ENCODE measurements at places on chromosomes 4 and X.

GRCh38 chr4:112270640-112271421 is 14.9 kb downstream of the TIFA start:
- no peak for ATAC-seq

GRCh38 chr4:4248885-4249203 is 821 bp upstream of the TMEM128 start:
- no peak for ATAC-seq

DNA sequence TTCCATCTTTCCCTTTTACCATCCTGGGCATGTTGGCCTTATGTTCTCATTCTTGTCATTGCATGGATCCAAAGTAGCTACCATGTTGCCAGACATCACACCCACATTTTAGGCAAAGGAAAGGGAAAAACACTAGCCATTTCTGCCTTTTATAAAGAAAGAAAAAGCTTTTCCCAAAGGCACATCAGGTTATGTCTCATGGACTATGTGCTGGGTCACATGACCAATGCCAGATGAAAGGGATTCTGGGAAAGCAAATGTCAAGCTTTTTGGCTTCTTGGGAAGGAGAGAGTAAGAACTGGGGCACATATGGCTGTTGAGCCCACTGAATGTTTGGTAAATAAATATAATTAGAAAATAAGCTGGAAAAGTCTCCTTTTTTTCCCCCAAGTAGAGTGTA is 4.3 kb upstream of the SOD3 start:
- no peak for ATAC-seq

- ATAC-seq, result no peak
Measured at GRCh38 chrX:39574178-39574577, 523.6 kb downstream of the BCOR start.

- ATAC-seq, result no peak
Measured at GRCh38 chrX:73940893-73941470, 363.0 kb upstream of the ZCCHC13 start.

- ATAC-seq, result no peak
Measured at GRCh38 chrX:24703185-24703494, 9.4 kb downstream of the POLA1 start.

- no peak for ATAC-seq
Measured at GRCh38 chr4:38660838-38661237, 3.2 kb upstream of the KLF3 start.

GRCh38 chr4:184346682-184347081 is 127.7 kb downstream of the IRF2 start:
- no peak for ATAC-seq

DNA sequence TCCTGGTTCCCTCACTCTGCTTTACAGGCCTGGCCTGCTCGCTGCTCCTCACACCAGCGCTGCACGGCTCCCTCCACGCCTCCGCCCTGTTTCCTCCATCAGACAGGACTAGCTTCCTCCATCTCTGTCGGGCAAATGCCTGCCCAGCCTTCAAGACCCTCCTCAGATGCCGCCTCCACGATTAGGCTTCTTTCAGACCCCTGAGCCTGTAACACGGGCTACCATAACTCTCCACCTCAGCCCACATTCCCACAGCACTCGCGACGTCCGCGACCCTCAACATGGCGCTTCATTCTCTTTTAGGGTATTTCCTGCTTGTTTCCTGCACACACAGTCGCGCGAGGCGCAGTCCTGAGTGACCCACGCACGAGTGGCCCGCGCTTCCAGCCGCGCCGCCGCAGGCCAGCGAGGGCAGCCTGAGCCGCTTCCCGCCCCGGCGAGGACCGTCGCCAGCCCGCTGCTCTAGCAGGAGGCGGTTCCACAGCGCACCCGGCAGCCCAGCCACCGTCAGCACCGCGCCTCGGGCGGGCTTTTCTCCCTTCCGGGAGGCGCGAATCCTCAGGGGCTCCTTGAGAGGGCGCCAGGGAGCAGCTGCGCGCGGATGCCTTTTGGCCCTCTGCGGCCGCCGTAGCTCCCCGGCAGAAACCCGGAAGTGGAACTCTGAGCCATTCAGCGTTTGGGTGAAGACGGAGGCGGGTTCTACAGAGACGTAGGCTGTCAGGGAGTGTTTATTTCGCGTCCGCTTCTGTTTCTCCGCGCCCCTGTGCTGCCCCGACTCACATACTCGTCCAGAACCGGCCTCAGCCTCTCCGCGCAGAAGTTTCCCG is at the start of gene FRG1:
Gene FRG1 (plus strand): TSS at position 695 of the 827 bp plus-strand sequence. CDS start 138 bp downstream, outside the sequence.
- peak; percentile 100 for ATAC-seq

DNA sequence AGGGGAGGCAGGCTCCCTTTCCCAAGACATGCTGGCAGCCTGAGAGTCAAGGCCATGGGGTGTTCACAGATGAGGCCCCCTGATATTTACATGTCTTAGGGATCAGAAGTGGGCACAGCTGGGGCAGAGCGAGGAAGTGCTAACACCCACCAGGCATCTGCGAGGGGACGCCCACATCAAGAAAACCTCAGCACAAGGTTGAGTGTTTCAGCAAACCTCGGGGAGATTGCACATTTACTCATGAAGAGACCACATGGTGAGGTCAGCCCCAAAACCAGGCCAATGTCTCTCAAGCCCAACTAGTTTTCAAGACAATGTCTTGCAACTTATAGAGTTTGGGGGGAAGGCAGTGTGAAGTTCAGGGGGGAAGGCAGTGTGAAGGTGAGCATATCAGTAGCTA is 55.2 kb downstream of the CLNK start:
- ATAC-seq, result no peak

GRCh38 chr4:59818656-59819055 is 1381.5 kb upstream of the ADGRL3 start:
- ATAC-seq, result peak; percentile 62

DNA sequence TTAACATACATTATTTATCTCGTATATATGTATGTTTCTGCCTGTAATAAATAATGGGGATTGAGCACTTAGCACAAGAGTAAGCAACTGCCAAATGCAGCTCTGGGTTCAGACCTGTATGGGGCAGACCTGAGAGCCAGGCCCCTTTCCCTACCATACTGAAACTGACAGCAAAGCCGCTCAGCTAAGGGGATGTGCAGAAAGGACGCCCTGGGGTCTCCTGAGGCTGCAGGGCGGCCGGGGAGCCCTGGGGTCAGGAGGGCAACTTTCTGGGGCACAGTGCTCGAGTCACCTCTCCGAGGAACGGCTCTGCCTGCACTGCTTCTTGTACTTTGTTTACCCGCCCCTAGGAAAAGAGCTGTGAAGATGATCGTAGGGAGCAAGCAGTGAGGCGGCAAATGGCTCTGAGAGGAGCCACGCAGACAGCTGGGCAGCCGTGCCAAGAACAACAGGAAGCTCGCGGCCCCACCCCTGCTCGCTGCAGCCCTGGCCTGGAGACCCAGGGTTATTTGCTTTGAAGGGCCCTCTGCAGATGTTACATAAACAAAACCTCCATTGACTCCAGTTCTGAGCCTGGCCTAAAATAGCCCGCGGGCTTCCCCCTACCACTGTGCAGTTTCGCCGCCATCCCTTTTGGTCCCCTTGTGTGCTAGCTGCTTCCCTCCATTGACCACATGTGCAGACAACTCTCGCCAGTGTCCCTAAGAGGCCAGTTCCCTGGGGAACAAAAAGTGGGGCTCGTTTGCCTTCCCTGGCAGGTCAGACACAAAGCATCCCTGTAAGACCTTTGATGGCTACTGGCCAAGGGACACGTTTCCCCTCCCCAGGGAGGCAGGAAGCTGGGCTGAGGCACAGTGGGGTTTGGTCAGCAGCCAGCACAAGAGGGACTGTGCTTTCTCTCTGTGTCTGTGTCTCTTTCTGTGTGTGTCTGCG is 111.3 kb upstream of the LNX1 start:
- peak; percentile 90 for ATAC-seq

GRCh38 chr4:73676861-73677323 is 56.7 kb upstream of the RASSF6 start:
- ATAC-seq, result peak; percentile 65

GRCh38 chrX:20729416-20729815 is 462.7 kb upstream of the RPS6KA3 start:
- no peak for ATAC-seq

DNA sequence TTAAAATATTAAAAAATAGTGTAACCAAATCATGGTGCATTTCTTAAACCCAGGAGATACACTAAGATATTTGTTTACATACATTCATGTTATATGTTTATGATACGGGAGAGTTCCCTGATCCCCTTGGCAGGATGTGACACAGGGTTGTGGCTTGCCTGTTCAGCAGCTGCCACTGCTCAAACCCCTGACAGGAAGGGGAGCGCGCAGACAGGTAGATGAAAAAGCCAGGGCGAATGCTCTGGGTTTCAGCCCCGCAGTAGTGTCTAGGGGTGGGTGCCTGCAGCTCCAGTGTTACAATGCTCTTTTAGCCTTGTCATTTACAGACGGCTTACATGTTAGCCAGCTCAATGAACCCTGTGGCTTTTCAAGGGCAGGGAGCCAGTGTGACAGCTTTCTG is 1343.8 kb upstream of the IGFBP7 start:
- ATAC-seq, result no peak

DNA sequence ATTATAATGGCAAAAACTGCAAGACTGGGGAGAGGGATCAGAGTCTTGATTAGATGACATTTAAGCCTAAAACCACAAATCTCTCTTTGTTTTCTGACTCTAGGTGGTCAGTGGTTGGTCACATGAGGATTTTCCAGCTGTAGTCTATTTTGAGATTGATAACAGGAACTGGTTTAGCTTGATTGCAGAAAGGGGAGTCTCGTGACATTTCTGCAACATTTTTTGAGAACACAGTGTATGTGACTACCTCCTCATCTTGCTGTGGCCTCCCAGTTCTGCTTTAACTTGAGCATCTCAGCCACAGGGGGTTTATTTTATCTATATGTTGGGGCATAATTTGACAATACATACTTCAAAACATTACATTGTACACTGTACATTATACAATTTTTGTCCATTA is 726.4 kb upstream of the MAGEB2 start:
- no peak for ATAC-seq

- no peak for ATAC-seq
Measured at GRCh38 chr4:48831532-48832030, 693 bp downstream of the OCIAD1 start.

- ATAC-seq, result no peak
Measured at GRCh38 chr4:56743550-56743949, 62.5 kb upstream of the HOPX start.

DNA sequence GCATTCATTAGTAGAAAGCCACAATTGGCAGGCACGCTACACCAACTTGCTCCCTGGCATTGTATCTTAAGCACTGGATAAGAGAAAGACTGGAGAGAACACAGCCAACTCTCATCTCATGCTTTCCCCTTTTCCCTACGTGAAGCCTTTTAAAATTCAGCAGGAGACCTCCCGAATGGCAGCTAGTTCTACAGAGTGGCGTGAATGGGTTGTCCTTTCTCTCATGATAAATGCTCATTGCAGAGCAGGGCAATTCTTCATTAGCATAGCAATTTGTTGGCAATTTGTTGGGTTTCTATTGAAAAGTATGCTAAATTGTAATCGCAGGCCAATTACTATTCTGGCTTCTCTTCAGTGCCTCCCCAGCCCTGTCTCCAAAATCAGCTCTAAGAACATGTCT is 48.0 kb downstream of the SEPTIN11 start:
- no peak for ATAC-seq

- no peak for ATAC-seq
Measured at GRCh38 chr4:151777471-151777870, 16.7 kb upstream of the GATB start.

- no peak for ATAC-seq
Measured at GRCh38 chr4:53494851-53495250, 96.4 kb downstream of the LNX1 start.

DNA sequence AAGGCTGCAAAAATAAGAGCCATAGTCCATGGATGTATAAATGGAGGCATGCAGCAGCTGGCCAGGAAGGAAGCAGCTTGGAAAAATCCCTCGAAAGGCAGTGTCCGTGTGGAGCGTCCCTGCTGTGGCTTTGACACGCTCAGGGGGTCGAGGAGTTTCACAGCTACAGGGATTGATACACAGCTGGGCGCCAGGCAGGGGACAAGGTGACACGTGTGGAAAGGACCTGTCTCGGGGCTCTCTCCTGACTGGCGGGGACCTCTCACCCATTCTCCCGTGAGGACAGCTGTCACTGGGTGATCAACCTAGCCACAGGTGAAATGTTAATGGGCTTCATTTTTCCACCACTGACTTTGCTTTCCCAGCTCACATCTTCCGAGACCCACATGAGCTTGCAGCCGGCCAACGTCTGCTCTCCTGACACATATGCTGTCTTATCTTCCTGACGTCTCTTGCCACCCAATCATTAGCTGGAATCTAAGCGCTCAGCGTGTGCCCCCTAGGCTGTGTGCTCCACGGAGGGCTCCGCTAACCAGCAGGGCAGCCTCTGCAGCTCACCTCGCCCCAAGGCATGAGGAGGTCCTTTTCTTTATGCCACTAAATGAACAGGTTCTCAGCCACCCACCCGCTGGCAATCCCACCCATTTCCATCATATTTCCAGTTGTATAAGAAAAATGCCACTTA is 89.4 kb upstream of the AFAP1 start:
- no peak for ATAC-seq

GRCh38 chr4:137711502-137711901 is 179.2 kb upstream of the PCDH18 start:
- no peak for ATAC-seq

DNA sequence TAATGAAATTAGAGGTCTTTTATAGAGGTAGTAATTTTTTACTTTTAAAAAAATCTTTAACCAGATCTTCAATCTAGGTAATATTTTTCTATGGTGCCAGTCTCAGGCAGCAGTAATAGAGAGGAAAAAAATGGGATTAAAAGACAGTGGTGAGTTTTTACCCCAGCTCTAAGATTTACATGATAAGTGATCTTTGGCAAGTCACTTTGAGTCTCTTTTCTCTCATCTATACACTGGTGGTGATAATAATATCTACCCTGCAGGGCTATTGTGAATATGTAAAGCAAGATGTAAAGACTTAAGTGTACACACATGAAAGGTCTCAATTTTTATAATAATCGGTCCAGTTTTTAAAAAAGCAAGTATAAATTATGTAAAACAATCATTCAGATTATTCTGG is 786.2 kb upstream of the POU3F4 start:
- ATAC-seq, result no peak

GRCh38 chr4:29213020-29213419 is 1507.1 kb upstream of the PCDH7 start:
- ATAC-seq, result no peak

DNA sequence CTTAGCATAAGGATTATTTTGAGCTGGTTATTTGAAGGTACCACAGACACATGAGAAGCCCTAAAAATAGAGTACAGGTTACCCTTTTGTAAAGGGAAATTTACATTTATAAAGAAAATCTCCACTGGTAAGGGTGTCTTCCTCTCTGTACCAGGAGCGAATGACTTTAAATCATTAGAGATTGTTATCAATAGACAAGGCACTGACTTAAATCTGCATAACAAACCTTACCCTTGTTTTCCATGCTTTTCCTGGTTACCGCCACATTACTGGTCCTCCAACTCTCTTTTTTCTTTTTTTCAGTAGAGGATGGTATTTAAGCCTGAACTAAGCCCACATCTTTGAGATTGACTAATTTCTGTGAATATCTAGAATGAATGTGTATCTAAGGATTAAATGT is 129.8 kb downstream of the SLC7A11 start:
- no peak for ATAC-seq

DNA sequence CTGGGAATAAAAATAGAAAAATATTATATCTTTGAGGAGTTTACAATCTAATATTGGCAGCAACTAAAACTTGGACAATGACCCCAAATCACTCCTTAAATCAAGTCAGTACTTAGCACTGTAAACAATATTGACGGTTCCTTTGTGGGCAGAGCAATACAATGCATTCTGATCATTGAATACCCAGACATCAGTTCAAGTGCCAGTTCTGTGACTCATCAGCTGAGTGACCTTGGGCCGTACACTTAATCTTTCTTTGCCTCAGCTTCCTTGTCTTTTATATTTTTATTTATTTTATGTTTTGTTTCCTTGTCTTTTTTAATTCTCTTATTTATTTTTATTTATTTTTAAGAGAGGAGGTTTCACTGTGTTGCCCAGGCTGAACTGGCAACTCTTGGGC is 112.2 kb upstream of the ANXA3 start:
- peak; percentile 59 for ATAC-seq
